Stimulated activated CD4-positive, alpha-beta T cell treated with anti-CD3 and anti-CD28 coated beads, Interleukin-15, amount 100 ng/mL, for 24 hours (primary cell): ENCODE measurements at places on chromosomes 3 and 15.

- peak; percentile 82 for DNase-seq
These were observed 43.5 kb upstream of the BDH1 start for GRCh38 chr3:197599089-197599765.

- no peak for DNase-seq
These were observed 142.4 kb downstream of the P2RY1 start for GRCh38 chr3:152977366-152977765.

- DNase-seq, result no peak
These were observed 14.9 kb downstream of the PLEKHO2 start for GRCh38 chr15:64856429-64857145.

- no peak for DNase-seq
These were observed 348.4 kb upstream of the THBS1 start for GRCh38 chr15:39232512-39232911.

DNA sequence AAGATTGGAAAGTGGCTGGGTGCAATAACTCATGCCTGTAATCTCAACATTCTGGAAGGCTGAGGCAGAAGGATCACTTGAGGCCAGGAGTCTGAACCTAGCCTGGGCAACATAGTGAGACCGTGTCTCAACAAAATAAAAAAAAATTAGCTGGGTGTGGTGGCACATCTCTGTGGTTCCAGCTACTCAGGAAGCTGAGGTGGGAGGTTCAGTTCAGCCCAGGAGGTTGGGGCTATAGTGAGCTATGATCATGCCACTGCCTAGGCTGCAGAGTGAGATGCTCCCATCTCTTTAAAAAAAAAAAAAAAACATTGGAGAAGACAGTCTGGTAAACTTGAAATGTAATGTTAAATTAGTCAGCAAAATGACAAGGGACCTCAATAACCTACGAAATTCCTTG, 57.9 kb downstream of the STAG1 start:
- no peak for DNase-seq

DNA sequence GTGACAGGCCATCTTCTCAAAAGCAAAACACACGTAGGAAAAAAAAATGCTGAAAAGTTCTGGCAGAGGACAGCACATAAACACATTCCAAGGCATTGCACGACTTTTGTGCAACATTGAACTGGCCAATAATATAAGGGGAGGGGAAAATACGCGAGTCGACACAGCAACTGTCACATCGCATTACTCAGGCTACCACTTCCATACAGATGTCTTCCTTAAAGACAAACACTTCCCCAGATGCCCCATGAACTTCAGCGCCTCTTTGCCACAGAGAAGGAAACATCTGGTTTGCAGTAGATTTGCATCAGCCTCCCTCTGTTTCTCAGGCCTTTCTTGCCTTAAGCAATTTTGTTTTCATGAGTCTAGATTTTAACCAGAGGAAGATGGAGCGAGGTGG, 144.4 kb upstream of the IGF1R start:
- DNase-seq, result no peak

DNA sequence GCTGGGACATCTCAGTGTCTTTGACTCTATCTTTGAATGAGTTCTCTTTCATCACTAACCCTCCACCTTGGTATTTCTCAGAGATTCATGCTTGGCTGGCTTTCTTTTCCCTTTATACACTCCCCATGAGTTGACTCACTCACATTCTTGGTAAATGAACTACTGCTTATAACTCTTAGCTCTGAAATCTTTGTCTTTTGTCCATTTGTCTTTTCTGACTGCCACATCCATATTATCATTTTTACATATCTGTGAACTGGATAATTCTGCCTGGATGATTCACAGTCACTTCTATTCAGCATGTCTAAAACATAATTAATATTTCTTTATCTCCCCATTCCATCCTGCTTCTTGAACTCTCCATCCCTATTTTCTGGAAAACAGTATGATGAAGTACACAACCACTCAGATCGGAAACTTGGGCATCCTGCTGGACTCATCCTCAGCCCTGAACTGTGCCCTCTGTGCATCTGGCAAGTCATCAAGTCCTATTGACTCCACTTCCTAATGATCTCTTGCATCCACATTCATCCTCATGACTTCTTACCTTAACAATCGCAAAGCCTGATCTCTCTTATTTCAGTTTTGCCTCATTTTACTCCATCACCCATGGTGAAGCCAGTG, 66.9 kb downstream of the KCNAB1 start:
- DNase-seq, result no peak
